H1 (cell line): ENCODE measurements at places on chromosomes 11 and 22. TPM values are rescaled to one million over a fixed set of nuclear protein-coding genes. Genes with fewer than 3 reads are reported as not detected.
A peak's percentile ranks its signal among the peaks of the same experiment; 100 is the strongest.

GRCh38 chr11:72112978-72113808, 698 bp upstream of the ANAPC15 start:
- DNase-seq: no peak
- no peaks in the 10 kb centered on the region for H3K27me3 ChIP-seq

- no peak overlapping the region for H3K27ac ChIP-seq
- H3K4me3 ChIP-seq: no peak overlapping the region
- no peaks in the 10 kb centered on the region for H3K27me3 ChIP-seq
- no peak for DNase-seq
- peaks cover 3% of the 10 kb centered on the region for H3K36me3 ChIP-seq
- no peaks in the 10 kb centered on the region for H3K4me1 ChIP-seq
These were observed 28.7 kb downstream of the TSG101 start for GRCh38 chr11:18498039-18498438.

DNA sequence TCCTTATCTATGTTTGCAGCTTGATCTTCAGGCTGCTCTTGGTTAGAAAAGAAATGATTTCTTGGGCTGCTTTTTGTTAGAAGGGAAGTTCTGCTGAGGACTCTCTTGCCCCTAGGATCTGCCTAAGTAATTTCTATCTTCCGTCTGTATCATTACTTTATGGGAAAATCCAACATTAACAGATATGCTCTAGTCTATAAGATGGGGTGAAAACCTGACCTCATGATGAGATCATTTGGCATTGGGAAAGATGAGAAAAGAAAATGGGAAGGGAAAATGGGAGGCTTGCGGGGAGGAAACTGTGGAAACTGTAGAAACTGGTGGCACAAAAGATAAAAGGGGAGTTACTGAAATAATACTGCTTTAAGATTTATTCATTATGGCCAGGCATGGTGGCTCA, 63.6 kb downstream of the FDX1 start:
- DNase-seq: no peak
- H3K27ac ChIP-seq: no peak overlapping the region
- H3K36me3 ChIP-seq: no peaks in the 10 kb centered on the region
- H3K27me3 ChIP-seq: no peaks in the 10 kb centered on the region
- H3K4me3 ChIP-seq: no peak overlapping the region

DNA sequence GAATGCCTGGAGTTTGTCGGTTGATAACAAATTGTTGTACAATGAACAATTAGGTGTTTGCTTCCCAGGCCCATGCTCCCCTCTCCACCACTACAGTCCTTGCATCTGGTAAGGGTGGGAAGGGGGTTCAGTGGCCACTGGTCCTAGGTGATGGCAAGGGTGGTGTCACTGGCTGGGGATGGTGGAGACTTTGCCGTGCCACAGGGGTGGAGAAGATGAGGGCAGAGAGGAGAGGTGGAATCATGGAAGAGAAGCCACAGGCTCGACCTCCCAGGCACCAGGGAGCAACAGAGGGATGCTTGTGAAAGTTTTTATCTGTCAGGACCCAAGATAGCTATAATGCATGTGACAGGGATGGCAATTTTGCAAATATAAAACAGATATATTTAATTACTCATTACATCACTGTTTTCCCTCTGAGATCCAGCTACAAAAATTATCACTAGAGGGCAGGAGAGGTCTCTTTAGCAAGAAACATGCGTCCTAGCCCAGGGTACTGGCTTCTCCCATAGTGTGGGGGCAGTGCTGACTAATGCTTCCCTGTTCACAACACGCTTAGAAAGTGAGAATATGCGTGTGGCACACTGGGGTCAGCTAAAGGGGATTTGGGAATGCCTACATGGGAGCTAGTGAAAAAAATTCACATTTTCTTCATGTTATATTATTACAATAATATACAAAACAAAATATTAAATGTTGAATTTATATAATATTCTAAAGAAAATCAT, 49.0 kb upstream of the AMPD3 start:
- H3K27me3 ChIP-seq: no peaks in the 10 kb centered on the region
- H3K4me3 ChIP-seq: no peak overlapping the region
- H3K27ac ChIP-seq: 0 out of 2 replicates have a peak overlapping the region, but pooled peaks have one; percentile 27
- H3K4me1 ChIP-seq: no peaks in the 10 kb centered on the region
- no peaks in the 10 kb centered on the region for H3K36me3 ChIP-seq

GRCh38 chr22:47645450-47645914, 883.0 kb downstream of the TBC1D22A start:
- H3K36me3 ChIP-seq: no peaks in the 10 kb centered on the region; the same call in 1 of the 2 replicates
- no peak for DNase-seq
- H3K4me1 ChIP-seq: no peaks in the 10 kb centered on the region

NXPE2 gene
- 0.29 TPM in 1 of 2 replicates, not detected in the other for total RNA-seq

UBE2L6 gene
- 67.8 and 68.1 TPM in 2 replicates for total RNA-seq
